B cell (primary cell): ENCODE measurements at places on chromosomes 7 and 10.

DNA sequence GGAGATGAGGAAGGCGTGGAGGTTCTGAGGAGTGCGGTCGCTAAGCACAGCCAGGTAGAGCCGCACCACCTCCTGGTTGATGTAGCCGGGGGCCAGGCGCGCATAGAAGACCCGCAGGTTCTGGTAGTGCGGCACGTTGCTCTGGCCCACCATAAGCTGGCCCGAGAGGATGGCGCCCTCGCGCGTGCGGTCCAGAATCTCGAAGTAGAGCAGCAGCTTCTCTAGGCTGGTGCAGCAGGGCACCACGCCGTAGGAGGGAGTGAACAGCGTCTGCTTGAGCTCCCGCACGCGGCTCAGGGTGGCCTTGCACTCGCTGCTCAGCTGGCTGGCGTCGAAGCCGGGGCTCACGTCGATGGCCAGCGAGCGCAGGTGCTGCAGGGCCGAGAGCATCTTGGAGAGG is 77.8 kb upstream of the TNRC18 start:
- DNase-seq: no peak

GRCh38 chr7:15889507-15889906 is 203.0 kb upstream of the MEOX2 start:
- DNase-seq: no peak

DNA sequence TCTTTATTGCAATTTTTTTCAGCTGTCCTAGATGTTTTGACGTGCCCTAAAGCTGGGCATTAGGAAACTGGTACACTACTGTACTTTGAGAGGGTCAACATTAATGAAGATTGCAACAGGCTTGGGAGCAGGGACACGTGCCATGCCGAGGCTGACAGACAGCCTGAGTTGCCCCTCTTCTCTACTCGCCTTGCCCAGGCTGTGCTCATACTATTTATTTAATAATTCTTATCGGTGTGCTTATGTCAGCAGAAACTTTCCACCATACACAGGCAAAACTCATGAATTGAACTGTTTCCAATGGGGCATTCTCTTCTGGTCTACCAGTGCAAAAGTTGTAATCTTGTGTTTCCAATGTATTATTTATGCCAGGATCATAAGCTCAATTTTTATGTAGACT is 24.4 kb downstream of the C7orf57 start:
- DNase-seq: no peak

DNA sequence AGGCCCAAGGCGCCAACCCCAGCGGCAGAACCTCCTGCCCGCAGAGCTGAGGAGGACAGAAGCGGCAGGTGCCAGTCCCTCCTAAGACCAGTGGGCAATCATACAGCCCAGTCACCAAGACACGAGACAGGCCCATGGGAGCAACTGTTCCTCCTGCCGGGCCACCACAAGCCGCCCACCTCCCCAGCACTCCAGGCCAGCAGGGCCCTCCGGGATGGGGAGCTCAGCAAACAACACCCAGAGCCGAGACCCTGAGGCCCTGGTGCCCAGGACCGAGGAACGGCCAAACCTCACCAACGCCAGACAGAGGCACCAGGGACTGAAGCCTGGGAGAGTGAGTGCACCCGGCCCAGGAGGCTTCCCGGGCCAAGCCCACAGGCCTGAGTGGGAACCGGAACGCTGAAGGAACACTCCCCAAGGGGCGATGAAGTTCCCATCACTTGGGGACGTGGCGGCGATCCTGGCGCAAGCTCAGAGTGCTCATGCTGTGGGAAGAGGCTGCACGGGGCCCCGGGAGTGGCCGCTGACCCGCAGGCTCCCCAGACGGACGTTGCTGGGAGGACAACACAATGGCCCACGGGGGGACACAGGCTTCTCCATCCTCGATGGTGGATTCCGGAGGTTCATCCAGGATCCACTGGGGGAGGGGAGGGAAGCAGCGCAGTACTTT is 35.1 kb downstream of the GPER1 start:
- DNase-seq: no peak

DNA sequence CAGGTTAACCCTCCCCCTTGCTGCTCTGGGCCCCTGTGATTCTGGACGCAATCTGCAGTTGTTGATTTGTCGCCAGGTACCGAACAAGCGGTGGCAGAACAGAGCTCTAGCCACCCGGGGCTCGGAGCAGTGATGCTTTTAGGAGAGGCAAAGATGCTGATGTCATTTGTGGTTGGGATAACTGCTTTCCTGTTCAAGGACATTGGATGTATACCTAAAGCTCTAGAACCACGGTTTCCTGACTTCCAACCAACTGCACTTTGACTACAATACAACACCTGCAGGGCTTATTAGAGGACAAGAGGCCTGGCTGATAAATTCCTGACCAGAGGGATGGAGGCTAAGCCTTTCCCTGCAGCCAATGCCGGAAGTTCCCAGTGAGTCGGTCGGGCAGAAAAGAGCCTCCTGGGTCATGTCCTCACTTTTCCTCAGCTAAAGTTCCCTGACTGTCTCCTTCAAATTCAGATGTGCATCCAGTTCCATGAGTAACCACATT is 6.5 kb upstream of the RBM20 start:
- DNase-seq: no peak

DNA sequence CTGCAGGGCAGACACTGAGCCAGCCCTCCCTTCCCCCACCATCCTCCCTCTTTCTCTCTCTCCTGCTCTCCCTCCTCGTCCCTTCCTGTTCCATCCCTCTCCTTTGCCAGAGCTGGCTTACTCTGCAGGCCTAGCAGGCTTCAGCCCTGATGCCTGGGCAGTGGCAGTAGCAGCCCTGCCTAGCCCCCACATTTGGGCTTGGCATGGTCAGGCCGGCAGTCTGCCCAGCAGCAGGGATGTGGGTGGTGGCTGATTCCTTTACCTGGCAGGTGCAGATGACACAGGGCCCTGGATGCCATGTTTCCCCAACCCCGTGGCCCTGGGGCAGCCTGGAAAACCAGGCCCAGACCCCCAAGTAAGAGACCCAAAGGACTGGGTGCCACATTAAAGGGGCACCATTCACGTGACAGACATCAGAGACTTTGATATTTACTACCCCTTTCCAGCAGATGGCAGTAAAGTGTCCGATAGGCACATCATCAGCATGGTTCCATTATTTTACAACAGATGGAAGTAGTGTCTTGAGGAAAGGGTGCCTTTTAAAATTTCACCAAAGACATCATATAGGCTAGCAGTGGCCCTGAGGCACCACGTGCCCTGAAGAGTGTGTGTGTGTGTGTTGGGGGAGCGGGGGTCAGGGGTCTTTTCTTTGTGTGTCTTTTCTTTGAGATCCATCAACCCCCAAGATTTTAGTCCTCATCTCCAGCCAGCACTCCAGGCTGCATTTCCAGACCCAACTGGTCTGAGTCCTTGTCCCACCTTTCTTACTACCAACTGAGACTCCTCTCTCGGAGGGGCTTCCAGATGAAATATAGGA is 5.9 kb downstream of the KCP start:
- DNase-seq: peak; percentile 84
